Right ventricle myocardium superior (tissue), 1 donor: ENCODE measurements at places on chromosomes 16 and 17. TPM values are rescaled to one million over a fixed set of nuclear protein-coding genes. Genes with fewer than 3 reads are reported as not detected.

TP53TG3C gene
- total RNA-seq: not detected

PDXDC1 gene
- total RNA-seq: 72.6 TPM

RAB11FIP4 gene
- 12.0 TPM for total RNA-seq

DNA sequence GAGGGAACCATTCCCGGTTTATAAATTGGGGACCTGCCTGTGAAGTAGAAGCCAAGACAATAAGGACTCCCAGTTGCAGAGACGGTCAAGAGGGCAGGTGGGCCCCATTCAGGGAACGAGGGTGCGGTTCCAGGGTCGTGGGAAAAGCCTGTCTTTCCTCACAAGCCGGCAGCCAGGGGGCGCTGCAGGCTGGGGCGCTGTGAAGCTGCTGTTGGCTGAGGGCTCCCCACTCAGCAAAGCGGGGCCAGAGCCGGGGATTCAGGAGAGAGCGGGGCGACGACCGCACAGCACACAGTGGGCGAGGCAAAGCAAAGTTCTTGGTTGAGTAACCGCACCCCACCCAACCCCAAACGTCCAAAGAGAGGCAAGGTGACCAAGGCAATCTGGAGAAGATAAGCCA lies 24.9 kb downstream of the CDRT15 start:
- peak; percentile 54 for DNase-seq

GRCh38 chr17:59804901-59805465 lies 87.8 kb downstream of the TUBD1 start:
- DNase-seq: no peak

- DNase-seq: peak; percentile 77
Measured at GRCh38 chr16:22373662-22374310, 633 bp downstream of the CDR2 start.

DNA sequence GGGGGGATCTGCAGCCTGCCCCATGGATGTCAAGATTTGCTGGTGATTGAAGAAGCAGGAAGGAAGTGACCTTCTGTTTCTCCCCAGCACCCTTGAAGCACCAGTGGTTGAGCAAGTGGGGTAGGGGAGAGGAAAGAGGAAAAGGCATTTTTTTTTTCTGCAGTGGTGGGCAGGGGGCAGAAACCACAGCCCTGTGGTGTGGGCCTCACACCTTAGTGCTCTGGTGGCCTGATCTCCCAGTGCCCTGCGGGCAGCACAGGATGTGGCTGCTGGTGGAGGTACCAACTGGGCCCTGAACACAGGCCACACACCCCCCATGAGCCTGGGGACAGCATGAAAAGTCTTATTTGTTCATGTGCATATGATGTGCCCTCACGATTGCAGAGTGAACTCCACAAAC lies 7.1 kb downstream of the ITGAD start:
- DNase-seq: no peak

GRCh38 chr17:48929812-48930165 lies 14.9 kb downstream of the SNF8 start:
- no peak for DNase-seq

- no peak for DNase-seq
Measured at GRCh38 chr16:67613808-67614207, 31.1 kb upstream of the CARMIL2 start.

- DNase-seq: no peak
Measured at GRCh38 chr17:46144246-46144645, 49.0 kb downstream of the KANSL1 start.
